ENCODE measurements at places on chromosomes 1 and 21. TPM values are rescaled to one million over a fixed set of nuclear protein-coding genes. Genes with fewer than 3 reads are reported as not detected.

DNA sequence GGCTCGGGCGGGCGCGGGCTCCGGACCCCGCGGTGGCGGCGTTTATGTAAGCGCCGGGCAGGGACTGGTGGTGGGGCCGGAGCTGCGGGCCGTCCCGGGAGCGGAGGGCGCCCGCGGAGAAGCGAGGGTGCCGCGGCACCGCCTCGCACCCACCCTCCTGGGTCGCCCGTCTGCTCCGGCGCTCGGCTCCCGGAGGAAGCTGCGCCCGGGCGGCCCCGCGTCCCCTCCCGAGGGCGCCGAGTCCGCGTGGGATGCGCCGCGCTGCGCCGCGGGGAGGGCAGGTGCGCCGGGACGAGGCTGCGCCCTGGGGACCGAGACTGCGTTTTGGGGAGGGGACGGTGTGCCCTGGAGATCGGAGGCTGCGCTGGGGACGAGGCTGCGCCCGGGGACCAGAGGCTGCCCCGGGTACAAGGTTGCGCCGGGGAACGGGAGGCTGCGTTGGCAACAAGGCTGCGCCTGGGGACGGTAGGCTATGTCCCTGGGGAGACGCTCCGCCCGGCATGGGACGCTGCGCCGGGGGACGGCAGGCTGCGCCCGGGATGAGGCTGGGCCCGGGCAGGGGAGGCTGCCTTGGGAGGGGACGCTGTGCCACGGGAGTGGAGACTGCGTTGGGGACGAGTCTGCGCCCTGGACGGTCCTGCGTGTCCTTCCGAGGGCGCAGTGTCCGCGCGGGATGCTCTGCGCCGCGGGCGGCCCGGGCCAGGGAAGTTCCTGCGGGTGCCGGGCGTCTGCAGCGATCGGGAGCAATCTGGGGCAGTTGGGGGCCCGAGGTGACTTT lies 627 bp downstream of the ADARB1 start:
- DNase-seq = peak; percentile 10

DNA sequence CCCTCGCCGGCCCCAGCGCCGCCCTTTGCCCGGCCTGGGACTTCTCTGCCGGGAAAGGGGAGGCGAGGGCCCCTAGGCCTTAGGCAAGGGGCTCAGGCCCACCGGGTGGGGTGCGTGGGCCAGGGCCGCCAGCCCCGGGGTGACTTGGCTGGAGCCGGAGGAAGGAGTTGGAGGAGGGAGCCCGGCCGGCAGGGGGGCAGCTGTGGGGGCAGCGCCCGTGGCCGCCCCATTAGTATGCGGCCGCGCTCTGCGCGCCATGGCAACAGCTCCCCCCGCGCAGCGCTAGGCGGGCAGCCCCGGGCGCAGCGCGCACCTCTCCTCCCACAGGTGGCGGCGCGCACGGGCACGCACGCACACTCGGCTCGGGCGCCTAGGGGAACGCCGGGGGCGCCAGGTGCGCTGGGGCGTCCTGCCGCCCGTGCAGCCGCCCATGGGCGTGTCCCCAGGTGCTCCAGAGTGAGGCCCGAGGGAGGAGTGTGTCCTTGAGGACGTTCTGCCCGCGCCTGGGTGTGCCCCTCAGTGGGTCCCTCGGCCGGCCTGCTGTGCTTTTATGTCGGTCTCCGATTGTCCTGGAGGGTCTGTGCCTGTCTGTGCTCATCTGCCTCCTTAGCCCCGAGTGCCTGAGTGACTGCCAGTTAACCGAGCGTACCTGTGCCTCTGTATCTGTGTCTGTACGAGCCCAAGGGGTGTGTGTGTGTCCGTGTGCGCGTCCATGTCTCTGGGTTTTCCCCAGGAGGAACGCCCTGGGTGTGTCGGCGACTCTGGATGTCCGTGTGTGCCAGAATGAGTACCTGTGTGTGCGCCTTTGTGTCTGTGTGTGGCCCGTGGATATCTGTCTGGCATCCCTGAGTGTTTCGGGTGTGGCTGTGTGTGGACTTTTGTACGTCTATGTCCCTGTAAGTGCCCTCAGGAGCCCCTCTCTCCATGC lies 38.2 kb upstream of the WASF2 start:
- DNase-seq = peak; percentile 61

GRCh38 chr1:19058476-19058797 lies 102.0 kb upstream of the IFFO2 start:
- no peak for DNase-seq

DNA sequence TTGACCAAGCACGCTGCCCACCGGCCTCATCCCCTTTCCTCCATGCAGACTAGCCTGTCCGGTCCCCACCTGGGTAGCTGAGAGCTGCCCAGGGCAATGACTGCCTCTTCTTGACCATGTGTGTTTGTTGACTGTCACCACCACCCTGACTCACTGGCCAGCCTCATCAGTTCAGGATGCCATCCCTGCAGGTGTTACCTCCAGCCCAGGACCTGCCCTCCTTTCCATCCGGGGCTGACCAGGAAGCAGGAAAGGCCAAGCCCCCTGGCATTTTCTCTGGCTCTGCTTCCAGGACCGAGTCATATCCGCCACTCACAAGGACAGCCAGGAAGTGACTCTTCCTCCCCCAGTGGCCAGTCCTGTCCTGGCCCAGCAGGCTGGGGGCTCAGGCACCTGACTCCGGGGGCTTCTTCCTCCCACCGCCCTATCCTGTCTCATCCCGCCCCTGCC lies 17.1 kb downstream of the EPHA2 start:
- DNase-seq = no peak

Gene KRTAP21-1
- total RNA-seq = not detected

Gene MAD2L2
- total RNA-seq = 22.5 TPM

Gene SPRR5
- not detected for total RNA-seq
